ENCODE measurements at places on chromosomes 5 and 9. TPM values are rescaled to one million over a fixed set of nuclear protein-coding genes. Genes with fewer than 3 reads are reported as not detected.
A peak's percentile ranks its signal among the peaks of the same experiment; 100 is the strongest.

PLEKHG4B gene
- not detected for total RNA-seq

GRCh38 chr5:149990518-149991376, 9.7 kb downstream of the TIGD6 start:
- no peaks in the 10 kb centered on the region for H3K27me3 ChIP-seq
- peak; percentile 70 for DNase-seq
- no peaks in the 10 kb centered on the region for H3K4me1 ChIP-seq
- H3K36me3 ChIP-seq: no peaks in the 10 kb centered on the region
- no peak overlapping the region for H3K4me3 ChIP-seq

DNA sequence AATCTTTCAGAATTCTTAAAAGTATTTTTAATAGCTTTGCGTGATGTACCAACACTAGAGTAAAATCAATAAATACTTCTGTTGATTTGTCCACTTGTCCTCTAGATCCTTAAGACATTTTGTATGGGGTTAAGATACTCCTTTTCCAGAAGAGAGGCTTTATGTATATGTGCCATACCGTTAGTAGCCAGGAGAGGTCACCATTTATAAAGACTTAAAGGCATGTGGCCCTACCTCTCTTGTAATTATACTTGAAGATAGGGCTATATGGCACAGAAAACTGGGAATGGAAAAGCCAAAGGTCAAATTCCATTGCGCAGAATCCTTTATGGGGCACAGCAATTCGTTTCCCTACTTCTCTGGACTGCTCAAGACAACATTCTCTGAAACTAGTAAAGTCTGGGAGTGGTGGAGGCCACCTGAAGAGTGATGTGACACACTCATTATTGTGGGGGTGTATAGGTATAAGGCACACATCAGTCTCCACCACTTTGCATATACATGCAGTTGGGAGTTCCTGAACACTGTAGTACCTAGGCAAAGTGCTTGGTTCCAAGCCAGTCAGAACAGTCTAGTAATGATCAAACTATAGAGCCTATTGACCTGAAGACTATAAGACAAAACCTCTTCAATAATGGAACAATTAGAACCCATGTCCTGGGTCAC, 140.1 kb upstream of the FBXL17 start:
- H3K4me3 ChIP-seq: no peak overlapping the region
- no peaks in the 10 kb centered on the region for H3K4me1 ChIP-seq
- DNase-seq: no peak
- no peaks in the 10 kb centered on the region for H3K36me3 ChIP-seq
- H3K27me3 ChIP-seq: no peaks in the 10 kb centered on the region

DNA sequence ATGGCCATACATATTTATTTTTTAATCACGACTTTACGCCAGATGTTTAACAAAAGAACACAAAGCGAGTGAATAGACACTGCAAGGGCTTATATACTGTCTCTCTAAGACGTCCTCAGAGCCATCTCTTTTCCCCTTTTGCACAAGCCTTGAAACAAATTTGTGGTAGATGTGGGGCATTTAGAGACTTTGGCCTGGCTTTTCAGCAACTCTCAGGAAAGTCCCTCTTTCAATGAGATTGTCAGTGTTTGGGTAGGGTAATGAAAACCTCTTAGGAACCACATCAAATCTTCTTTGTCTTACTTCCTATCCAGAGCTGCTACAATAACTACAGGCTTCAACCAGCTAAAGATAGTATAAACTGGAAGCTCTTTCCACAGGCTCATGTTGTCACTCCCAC, 380.0 kb downstream of the ANXA1 start:
- H3K27ac ChIP-seq: no peak overlapping the region
- DNase-seq: no peak
- no peak overlapping the region for H3K4me3 ChIP-seq
- no peaks in the 10 kb centered on the region for H3K27me3 ChIP-seq
- no peaks in the 10 kb centered on the region for H3K4me1 ChIP-seq
- no peaks in the 10 kb centered on the region for H3K36me3 ChIP-seq

DNA sequence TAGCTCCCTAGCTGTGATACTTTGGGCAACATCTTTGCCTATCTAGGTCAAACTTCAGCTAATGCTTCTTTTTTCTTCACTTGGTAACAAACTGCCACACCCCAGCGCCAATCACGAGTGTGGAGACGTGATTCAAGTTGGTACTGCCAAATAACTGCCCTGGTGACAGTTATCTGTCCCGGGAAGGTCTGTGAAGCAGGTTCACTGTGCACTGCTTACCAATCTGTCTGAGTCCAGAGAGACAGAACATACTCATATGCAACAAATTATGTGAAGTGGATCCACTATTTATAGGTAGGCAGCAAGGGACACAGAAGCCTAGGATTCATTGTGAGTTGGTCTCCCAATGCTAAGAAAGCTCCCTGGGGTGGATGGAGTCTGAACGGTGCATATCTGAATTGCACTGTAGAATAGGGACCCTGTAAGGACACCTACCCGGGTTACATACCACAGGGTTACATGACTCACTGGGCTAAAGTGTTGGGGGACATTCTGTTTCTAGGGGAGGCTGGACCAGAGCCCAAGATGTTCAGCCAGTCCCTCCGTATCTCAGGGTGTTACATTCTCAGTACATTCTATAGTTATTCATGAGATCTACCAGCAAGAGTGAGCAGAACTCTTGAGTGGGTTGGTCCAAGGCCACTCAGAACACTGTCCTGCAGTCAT, 95.4 kb upstream of the STC2 start:
- no peak overlapping the region for H3K4me3 ChIP-seq
- H3K36me3 ChIP-seq: no peaks in the 10 kb centered on the region
- no peak for DNase-seq
- no peak overlapping the region for H3K27ac ChIP-seq
- H3K4me1 ChIP-seq: no peaks in the 10 kb centered on the region

- no peaks in the 10 kb centered on the region for H3K36me3 ChIP-seq
- DNase-seq: no peak
- no peaks in the 10 kb centered on the region for H3K27me3 ChIP-seq
- H3K4me3 ChIP-seq: no peak overlapping the region
Measured at GRCh38 chr5:17127743-17128231, 89.6 kb upstream of the BASP1 start.

DNA sequence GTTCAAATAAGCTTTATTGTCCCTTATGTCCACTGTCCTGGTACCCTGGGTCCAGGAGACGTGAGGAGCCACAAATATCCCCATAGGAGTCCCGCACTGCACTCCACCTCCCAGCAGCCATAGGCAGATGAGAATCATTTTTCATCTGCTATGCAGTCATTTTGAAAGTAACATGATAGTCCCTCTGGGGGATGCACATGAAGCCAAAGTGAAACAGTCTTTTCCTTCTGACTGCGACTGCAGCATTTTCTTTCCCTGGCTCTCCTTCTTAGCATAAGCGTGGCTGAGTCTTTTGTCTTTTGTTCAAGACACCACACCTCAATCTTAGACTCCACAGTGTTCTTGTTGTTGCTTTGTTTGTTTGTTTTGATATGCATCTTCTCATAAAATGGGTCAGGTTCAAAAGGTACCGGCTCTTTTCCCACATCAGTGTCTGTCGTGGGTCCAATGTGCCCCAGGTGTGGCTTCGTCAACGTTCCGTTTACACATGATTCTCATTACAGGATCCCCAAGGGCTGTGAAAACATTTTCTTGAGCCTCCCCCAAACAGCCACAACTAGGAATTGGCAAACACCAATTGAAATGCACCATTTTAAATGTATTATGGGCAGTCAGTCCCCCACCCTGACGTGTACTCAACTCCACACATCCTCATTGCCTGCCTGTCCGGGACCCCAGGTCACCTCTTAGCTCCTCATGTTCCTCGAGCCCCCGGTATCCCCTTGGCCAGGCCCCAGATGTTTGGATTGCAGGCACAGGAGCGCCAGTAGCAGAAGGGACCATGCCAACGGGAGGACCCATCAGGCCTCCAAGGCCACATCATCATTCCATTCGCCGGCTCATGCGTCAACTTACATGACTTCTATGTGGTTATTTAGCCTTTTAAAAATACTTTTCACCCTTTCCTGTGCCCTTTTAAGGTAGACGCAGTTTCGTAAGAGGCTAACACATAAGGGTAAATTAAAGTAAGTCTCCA, 237.8 kb upstream of the DAPK1 start:
- H3K27me3 ChIP-seq: no peaks in the 10 kb centered on the region
- no peaks in the 10 kb centered on the region for H3K4me1 ChIP-seq

PJA2 gene
- 68.5 TPM for total RNA-seq

FAM221B gene
- not detected for total RNA-seq

GRCh38 chr5:94872526-94872925, 254.1 kb downstream of the SLF1 start:
- H3K36me3 ChIP-seq: no peaks in the 10 kb centered on the region
- no peak overlapping the region for H3K4me3 ChIP-seq
- H3K27me3 ChIP-seq: no peaks in the 10 kb centered on the region
- no peaks in the 10 kb centered on the region for H3K4me1 ChIP-seq

DNA sequence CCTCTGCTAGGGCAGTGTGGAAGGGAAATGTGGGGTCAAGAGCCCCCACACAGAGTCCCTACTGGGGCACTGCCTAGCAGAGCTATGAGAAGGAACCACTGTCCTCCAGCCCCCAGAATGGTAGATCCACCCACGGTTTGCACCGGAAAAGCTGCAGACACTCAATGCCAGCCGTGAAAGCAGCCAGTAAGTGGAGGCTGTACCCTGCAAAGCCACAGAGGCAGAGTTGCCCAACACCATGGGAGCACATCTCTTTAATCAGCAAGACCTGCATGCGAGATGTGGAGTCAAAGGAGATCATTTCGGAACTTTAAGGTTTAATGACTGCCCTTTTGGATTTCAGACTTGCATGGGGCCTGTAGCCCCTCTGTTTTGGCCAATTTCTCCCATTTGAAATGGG, 52.2 kb downstream of the GKAP1 start:
- H3K4me1 ChIP-seq: no peaks in the 10 kb centered on the region
- no peaks in the 10 kb centered on the region for H3K27me3 ChIP-seq
- no peak overlapping the region for H3K4me3 ChIP-seq
- no peak for DNase-seq
- H3K36me3 ChIP-seq: no peaks in the 10 kb centered on the region

APBA1 gene
- 2.1 TPM for total RNA-seq

CCDC183 gene
- total RNA-seq: 68.5 TPM

FOXD4L5 gene
- not detected for total RNA-seq

DNA sequence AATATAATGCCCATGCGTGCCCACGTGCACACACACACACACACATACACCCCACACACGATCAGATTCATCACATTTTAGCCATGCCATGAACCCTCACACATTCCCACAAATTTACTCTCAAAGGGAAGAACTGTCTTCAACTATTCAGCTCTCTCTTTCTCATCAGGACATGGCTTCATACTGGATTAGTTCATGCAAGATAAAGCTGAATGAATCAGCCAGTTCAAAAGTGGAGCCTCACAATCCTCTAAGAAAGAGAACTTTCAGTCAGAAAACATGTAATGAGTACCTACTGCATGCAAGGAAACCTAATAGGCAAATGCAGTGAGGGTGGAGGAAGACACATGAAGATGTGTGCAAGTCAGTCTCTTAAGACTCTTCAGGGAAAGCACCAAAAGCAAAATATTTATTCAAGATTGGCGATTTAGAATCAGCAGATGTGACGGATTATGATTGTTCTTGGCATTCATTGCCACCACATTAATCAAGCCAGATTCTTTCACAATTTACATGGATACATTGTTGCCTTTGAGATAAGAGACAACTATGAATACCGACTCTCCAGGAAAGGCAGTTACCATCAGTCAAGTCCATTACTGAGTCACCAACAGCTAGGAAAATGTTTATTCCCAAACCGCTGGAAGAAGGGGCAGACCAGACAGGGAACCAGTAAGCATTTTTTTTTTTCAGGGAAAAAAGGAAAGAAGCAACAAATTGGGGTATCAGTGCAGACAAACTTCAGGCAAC, 30.3 kb upstream of the PUM3 start:
- H3K4me3 ChIP-seq: no peak overlapping the region
- no peaks in the 10 kb centered on the region for H3K4me1 ChIP-seq
- no peak for DNase-seq

- no peaks in the 10 kb centered on the region for H3K36me3 ChIP-seq
- no peak for DNase-seq
- H3K27ac ChIP-seq: peak overlapping the region; percentile 42
- no peak overlapping the region for H3K4me3 ChIP-seq
Measured at GRCh38 chr5:134439210-134439654, 27.6 kb upstream of the CDKN2AIPNL start.

GRCh38 chr5:1054018-1054798, 45.6 kb downstream of the NKD2 start:
- H3K27me3 ChIP-seq: no peaks in the 10 kb centered on the region
- no peak for DNase-seq
- no peaks in the 10 kb centered on the region for H3K4me1 ChIP-seq

GRCh38 chr9:136687721-136688223, 515 bp upstream of the AGPAT2 start:
- H3K27ac ChIP-seq: peak overlapping the region; percentile 91
- peak overlapping the region; percentile 99 for H3K4me3 ChIP-seq
- peaks cover 4% of the 10 kb centered on the region for H3K36me3 ChIP-seq
- no peaks in the 10 kb centered on the region for H3K27me3 ChIP-seq
- peaks cover 17% of the 10 kb centered on the region for H3K4me1 ChIP-seq

GRCh38 chr5:36152324-36153297, 700 bp downstream of the SKP2 start:
- no peaks in the 10 kb centered on the region for H3K27me3 ChIP-seq
- no peak for DNase-seq

SAPCD2 gene
- 8.4 TPM for total RNA-seq

DNA sequence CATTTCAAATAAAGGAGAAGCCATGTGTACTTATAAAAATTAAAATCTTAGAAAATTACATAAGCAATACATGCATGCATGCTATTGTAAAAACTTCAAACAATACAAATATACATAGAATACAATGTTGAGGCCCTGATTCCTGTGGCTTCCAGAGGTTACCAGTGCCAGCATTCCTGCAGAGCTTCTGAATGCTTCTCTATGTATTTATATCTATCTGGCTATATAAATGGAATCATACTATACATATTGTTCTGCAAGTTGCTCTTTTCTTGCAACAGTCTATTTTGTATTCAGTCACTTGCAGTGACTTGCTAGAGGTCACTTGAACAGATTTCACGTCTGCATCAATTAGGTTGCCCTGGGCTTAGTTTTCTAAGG, 3.2 kb upstream of the IL12B start:
- H3K27ac ChIP-seq: no peak overlapping the region
- no peaks in the 10 kb centered on the region for H3K27me3 ChIP-seq

DNA sequence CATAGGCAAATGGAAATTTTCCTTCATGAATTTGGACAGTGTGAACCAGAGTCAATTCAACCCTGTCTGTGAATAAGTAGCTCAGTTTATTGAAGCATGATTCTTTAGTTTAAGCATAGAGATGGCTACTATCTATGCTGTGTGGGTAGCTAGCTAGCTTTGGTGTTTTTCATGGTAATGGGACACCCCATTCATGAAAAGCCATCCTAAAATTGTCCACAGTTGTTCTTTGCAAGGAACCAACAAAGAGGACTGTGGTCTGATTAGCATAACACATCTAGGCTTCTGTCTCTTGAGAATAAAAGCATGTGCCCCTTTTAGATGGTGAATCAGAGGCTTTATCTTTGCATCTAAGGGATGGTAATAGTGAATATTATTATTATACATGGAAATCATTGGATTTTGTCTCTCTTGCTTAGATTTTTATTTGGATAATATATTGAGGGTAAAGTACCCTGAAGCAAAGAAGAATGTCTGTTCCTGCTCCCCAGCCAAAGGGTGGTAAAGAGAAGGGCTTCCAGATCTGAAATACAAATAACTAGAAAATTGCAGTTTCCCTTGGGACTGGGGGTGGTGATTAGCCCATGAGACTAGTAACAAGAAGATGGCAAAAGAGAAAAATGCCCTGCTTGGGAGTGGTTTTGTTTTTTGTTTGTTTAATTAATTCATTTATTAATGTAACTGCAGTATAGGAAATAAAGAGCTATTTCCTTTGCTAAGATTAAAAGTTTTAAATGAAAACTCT, 624.2 kb upstream of the ZNF608 start:
- H3K4me3 ChIP-seq: no peak overlapping the region
- H3K27me3 ChIP-seq: no peaks in the 10 kb centered on the region
- H3K27ac ChIP-seq: no peak overlapping the region
- H3K36me3 ChIP-seq: no peaks in the 10 kb centered on the region
- no peaks in the 10 kb centered on the region for H3K4me1 ChIP-seq

Measured in Peyer's patch (tissue), 4 donors.